Hepatocyte (in vitro differentiated cells): ENCODE measurements at places on chromosomes 7 and 10.

- no peak for DNase-seq
Measured at GRCh38 chr10:130218181-130218641, 82.0 kb downstream of the GLRX3 start.

- no peak for DNase-seq
Measured at GRCh38 chr10:121804460-121804859, 123.4 kb downstream of the ATE1 start.

DNA sequence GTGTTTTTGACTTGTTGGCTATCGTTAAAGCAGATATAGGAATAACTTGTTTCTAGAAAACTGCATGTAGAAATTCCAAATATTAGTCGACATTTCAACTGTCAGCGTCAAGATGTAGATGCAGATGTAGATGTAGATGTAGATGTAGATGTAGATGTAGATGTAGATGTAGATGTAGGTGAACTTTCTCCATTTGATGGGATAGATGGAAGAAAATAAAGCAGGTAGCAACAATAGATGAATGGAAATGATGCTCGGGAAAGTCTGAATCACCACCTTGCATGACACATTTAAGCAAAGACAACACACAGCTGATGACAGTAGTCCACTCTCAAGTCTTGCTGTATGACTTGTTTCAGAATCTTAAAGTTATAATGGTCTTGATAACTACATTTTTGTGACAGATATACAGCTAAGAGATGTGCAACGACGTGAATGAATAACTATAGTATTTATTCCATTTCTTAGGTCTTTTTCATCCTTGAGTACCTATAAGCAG is 53.5 kb downstream of the SND1 start:
- no peak for DNase-seq

GRCh38 chr7:41445946-41446345 is 256.9 kb downstream of the INHBA start:
- no peak for DNase-seq

DNA sequence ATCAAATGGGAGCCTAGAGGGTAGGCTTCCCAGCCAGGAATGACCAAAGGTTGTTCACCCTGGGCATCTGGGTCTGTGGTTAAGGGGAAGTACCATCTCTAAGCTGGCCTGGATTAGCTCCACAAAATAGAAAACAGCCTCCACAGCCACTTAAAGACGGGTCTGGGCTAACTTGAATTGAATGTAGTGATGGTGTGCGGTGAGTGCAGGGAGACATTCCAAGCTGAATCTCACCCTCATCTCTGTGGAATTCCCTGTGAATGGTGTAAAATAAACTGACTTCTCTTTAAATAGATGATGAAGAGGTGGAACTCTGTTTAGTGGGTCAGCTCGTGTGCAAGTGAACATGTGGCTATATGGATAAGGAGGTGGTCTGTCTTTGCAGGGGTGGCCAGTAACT is 251.0 kb downstream of the DYNC1I1 start:
- no peak for DNase-seq
